Kidney (tissue), 22 donors: ENCODE measurements at places on chromosomes 6 and 20. TPM values are rescaled to one million over a fixed set of nuclear protein-coding genes. Genes with fewer than 3 reads are reported as not detected.

GRCh38 chr6:168045706-168046620 lies 33.0 kb downstream of the FRMD1 start:
- no peaks in the 10 kb centered on the region for H3K4me1 ChIP-seq
- H3K27me3 ChIP-seq: no peaks in the 10 kb centered on the region
- H3K36me3 ChIP-seq: no peaks in the 10 kb centered on the region

DNA sequence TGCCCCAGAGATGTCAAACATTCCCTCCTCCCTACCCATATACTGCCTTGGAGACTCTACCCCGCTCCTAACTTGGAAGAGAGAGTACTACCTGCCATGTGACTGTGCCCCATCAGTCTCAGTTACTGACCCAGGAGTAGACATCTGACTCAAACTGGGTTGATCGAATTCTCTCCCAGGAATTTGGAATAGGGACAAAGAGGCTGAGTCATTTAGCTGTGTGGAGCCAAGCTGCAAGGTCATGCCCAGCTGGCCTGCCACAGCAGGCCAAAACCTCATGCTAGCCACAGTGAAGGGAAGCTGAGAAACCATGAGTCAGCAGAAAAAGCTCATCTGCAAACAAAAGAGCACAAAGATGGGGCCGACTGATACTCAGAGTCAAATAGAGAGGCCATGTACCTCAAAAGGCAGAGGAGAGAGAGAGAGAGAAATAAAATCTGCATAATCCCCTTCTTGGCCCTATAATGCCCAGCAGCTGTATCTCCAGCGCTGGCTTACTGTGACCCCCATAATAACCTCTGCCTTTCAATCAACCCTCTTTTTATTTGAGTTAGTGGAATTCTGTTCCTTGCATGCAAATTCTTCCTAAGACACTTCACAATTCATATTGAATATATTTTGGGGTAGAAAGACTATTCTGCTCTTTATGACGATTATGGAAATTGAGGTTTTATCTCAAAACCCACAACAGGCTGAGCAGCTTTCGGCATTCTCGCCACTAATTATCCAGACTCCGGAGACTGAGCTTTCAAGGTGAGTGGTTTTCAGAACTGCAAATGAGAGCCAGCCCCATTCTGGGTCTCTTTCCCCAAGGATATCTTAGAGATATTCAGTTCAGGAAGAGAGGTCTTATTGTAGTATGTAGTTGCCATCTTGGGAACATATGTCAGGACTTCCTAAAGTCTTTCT lies 21.4 kb upstream of the AKIRIN2 start:
- no peaks in the 10 kb centered on the region for H3K27me3 ChIP-seq
- no peak overlapping the region for H3K4me3 ChIP-seq
- no peaks in the 10 kb centered on the region for H3K36me3 ChIP-seq
- DNase-seq: peak; percentile 31
- H3K4me1 ChIP-seq: peaks cover 2% of the 10 kb centered on the region
- no peak overlapping the region for H3K27ac ChIP-seq

DNA sequence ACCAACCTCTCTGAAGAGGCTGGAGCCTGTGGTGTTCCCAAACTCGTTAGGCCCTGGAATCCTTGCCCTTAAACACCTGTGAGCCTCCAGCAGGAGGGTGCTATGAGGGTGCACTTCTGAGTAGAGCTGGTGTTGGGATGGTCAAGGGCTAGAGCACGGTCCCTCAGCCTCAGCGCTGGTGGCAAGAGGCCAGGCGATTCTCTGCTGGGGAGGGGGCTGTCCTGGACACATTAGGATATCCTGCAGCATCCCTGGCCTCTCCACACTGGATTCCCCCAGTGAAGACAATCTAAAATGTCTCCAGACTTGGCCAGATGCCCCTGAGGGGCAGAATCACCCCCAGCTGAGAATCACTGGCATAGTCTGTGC lies 157.8 kb downstream of the SYCP2 start:
- DNase-seq: no peak
- H3K4me3 ChIP-seq: no peak overlapping the region
- H3K4me1 ChIP-seq: no peaks in the 10 kb centered on the region
- H3K36me3 ChIP-seq: no peaks in the 10 kb centered on the region

DNA sequence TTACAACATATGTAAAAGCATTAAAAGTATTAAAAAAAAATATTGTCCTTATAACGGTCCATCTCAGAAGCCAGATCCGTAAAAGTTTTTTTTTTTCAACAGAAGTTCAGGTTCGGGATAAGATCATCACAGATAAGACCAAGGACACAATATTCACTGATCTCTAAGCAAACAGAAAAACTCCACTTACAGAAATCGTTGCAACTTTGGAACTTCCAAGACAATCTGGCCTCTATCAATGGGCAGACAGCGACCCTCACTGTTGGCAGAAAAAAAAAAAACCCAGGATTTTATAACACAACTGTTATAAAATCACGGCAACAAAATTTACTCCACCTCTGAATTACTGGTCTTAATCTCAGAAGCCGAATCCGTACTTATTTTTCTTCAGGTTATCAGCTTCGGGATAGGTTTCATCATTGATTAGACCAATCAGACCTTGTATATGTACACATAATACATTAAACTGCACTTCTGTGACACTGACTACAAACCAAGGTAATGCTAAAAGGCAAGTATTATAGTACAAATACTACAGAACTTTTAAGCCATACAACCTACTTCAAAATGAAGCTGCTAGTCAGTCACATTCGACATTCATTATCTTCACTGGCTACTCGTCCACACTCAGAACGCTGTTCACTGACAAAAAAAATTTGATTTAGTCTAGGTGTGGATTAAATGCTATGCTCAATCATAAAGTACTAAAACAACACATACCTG lies 34.7 kb upstream of the SYNCRIP start:
- peaks cover 2% of the 10 kb centered on the region for H3K36me3 ChIP-seq
- peaks cover 15% of the 10 kb centered on the region for H3K4me1 ChIP-seq
- no peaks in the 10 kb centered on the region for H3K27me3 ChIP-seq
- H3K27ac ChIP-seq: no peak overlapping the region
- peak overlapping the region; percentile 99 for H3K4me3 ChIP-seq
- peak; percentile 66 for DNase-seq

GRCh38 chr6:148530394-148530953 lies 187.8 kb downstream of the SASH1 start:
- no peaks in the 10 kb centered on the region for H3K27me3 ChIP-seq
- H3K36me3 ChIP-seq: peaks cover 32% of the 10 kb centered on the region
- peak overlapping the region; percentile 22 for H3K4me3 ChIP-seq
- DNase-seq: no peak
- no peak overlapping the region for H3K27ac ChIP-seq

GRCh38 chr20:50655311-50655880 lies 35.9 kb downstream of the RIPOR3 start:
- H3K36me3 ChIP-seq: no peaks in the 10 kb centered on the region
- H3K4me1 ChIP-seq: peaks cover 18% of the 10 kb centered on the region
- no peaks in the 10 kb centered on the region for H3K27me3 ChIP-seq

- H3K27me3 ChIP-seq: no peaks in the 10 kb centered on the region
- H3K4me1 ChIP-seq: peaks cover 2% of the 10 kb centered on the region
- H3K36me3 ChIP-seq: no peaks in the 10 kb centered on the region
- H3K4me3 ChIP-seq: no peak overlapping the region
- H3K27ac ChIP-seq: no peak overlapping the region
- DNase-seq: no peak
Observed at GRCh38 chr20:41615110-41615509, 3.1 kb downstream of the CHD6 start.

- no peak overlapping the region for H3K4me3 ChIP-seq
- DNase-seq: no peak
- no peak overlapping the region for H3K27ac ChIP-seq
- no peaks in the 10 kb centered on the region for H3K4me1 ChIP-seq
Observed at GRCh38 chr6:32742374-32742773, 1.2 kb downstream of the HLA-DQA2 start.

FOXA2 gene
- total RNA-seq: 0.13 TPM

SYCP2L gene
- total RNA-seq: 1.5 TPM

NKX2-4 gene
- not detected for total RNA-seq

MACROD2 gene
- 10.0 TPM for total RNA-seq
